Activated T-cell treated with anti-CD3 and anti-CD28 coated beads for 1 hour (primary cell): ENCODE measurements at places on chromosomes 1 and 21.

- DNase-seq = no peak
Measured at GRCh38 chr1:228969953-228970800, 234.9 kb downstream of the RHOU start.

DNA sequence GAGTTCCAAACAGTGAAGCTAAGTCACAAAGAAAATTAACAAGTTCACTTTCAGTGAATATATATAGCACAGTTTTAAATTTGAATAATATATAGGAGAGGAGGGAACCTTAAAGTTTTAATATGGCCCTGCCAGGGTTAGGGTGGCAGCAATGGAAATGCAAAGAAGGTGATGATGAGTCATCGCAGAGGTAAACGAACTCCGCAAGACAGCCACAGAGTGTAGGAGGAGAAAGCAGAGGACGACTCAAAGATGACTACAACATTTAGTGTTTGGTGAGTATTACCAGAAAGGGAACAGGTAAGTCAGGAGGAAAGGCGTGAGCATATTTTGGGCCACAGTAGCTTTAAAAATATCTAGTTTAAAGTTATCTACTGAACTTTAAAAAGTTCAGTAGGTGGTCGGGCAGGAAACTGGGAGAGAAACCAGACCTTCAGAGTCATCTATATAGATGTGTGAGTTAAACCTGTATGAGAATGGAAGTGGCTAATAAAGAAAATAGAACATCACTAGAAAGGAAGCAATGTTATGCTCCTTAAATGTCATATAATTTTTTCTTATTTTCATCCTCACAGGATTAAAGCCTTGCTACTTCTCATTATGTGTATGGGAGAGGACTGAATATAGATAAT, 75.7 kb downstream of the UCHL5 start:
- no peak for DNase-seq

DNA sequence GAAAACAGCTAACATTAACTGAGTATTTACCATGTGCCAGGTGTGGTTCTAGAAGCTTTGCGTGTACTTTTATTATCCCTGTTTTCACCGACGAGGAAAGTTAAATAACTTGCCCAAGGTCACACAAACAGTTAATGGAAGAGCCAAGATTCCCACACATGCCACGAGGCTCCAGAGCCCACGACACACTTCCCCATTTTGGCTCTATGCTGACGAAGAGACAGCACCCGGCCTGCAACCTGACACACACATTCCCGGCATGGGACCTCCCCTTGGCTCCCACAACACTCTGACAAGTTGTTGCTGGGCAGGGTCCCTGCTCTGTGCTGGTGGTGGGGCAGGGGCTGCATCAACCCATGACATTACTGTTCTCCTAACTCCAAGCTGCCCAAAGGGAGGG, 52.8 kb downstream of the RAP1GAP start:
- no peak for DNase-seq

DNA sequence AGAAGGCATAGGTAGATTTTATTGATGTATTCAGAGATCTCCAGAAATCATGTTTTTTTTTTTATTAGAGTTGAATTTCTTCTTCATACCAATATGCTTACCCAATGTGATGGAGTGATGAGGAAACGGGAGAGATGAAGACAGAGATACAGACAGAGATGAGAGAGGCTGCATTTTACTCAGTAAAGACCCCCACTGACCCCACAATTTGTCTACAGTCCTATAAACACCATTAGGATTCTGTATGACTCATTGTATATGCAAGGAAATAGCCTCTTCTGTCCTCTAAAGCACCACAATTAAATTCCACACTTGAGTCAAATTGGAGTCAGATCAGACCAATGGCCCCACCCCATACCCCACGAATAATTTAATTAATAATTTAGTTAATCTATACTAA, 44.0 kb downstream of the RUNX1 start:
- no peak for DNase-seq

GRCh38 chr1:156675210-156676113, 1.7 kb downstream of the NES start:
- no peak for DNase-seq

- DNase-seq = no peak
Measured at GRCh38 chr1:219085082-219085481, 88.6 kb upstream of the LYPLAL1 start.
